Stimulated activated CD4-positive, alpha-beta T cell treated with anti-CD3 and anti-CD28 coated beads, Interleukin-15, amount 100 ng/mL, for 24 hours (primary cell): ENCODE measurements at places on chromosomes 6 and 20.
A peak's percentile ranks its signal among the peaks of the same experiment; 100 is the strongest.

GRCh38 chr20:48908656-48909319, 12.7 kb upstream of the ARFGEF2 start:
- no peak for DNase-seq

DNA sequence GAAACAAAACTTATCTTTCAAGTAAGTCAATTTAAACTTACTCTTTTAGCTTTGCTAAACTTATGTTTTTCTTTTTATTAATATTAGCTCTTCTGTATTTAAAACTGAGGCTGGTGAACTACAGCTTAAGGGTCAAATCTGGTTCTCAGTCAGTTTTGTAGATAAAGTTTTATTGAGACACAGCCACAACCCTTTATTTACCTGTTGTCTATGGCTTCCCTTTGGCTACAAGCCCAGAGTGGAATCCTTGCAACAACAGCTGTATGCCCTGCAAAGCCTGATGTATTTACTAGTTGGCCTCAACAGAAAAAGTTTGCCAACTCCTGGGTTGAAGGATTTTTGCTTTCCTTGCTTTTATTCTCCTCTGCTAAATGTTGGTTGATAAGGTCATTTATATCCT, 491.4 kb upstream of the RNF217 start:
- DNase-seq: no peak

- no peak for DNase-seq
Measured at GRCh38 chr6:36020154-36020553, 4.3 kb downstream of the SLC26A8 start.

GRCh38 chr6:39905640-39905975, 28.7 kb downstream of the MOCS1 start:
- DNase-seq: no peak

GRCh38 chr6:112038268-112038667, 15.6 kb upstream of the CCN6 start:
- DNase-seq: no peak

DNA sequence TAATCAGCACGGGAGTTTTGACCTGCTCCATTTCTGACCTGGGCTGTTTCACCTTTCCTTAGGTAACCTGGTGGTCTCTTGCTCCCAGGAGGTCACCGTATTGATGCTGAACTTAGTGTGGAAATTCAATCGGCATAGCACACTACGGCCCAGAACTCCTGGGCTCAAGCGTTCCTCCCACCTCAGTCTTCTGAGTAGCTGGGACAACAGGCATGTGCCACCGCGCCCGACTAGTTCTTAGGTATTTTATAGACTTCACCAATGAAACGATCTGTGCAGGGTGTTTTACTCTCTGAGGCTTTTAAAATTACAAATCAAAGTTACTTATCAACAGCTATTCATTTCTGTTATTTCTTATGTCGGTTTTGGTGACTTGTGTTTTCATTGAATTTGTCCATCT, 42.1 kb downstream of the ATG5 start:
- DNase-seq: no peak

- no peak for DNase-seq
Measured at GRCh38 chr6:88048578-88048977, 937 bp downstream of the SPACA1 start.

- no peak for DNase-seq
Measured at GRCh38 chr20:17568045-17568788, 1.7 kb upstream of the DSTN start.

- no peak for DNase-seq
Measured at GRCh38 chr20:59770270-59770669, 163.2 kb downstream of the SYCP2 start.

DNA sequence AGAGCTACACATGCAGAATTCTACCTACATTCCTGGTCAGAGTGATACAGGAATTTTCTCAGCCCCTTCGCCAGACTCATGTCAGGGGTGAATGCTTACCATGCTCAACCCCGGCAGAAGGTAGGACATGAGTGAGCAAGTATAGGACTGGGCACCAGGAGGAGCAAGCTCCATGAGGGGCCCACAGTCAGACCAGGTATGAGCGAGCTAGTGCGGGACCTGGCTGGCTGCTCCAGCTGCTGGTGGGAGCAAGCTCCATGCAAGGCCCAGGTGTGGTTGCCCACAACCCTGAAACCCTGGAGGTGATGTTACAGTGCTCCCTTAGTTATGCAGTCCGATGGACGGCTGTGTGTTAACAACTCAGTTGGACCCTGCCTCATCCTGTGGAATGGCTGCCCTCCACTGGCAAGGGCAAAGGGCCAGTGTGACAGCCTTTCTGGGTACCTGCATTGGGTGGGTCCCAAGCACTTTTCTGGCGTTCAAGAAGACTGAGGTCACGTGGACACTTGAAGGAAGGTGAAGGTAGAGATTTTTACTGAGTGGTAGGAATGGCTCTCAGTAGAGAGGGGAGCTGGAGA, 503.5 kb upstream of the CITED2 start:
- no peak for DNase-seq

GRCh38 chr20:2752567-2753460, 47.6 kb downstream of the CPXM1 start:
- DNase-seq: peak; percentile 61

GRCh38 chr6:137696765-137697164, 170.3 kb upstream of the TNFAIP3 start:
- DNase-seq: no peak

DNA sequence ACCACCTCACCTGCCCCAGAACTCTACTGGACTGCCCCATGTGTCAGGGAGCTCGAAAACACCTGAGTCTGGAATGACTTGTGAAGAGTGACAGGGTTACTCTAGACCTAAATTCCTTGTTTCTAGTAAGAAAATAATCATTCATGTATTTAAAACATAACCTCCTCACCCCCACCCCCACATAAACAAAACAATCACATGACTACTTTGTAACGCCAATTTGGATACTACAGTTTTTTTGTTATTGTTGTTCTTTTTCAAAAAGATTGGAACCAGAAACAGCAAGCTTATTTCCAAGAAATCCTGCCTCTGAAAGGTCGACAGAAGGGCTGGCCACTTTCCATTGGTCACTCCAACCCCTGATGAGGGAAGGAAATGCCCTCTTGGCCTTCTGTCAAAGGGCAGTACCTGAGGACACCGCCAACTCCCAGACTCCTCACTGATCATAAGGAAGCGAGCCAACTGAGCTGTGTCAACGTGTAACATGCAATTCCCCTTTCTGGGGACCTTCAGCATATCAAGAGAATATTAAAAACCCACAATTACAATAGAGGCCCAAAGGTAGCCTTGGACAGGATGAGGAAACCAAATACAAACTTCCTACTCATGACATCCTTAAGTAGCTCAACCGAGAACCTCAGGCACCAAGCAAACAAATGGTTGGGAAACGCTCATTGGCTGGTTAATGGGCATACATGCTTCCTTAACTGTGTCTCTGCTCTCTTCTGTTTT, 2.6 kb downstream of the MCUR1 start:
- no peak for DNase-seq

GRCh38 chr6:347232-347631, 44.3 kb upstream of the IRF4 start:
- DNase-seq: no peak
